ENCODE measurements at places on chromosomes 13 and 19. TPM values are rescaled to one million over a fixed set of nuclear protein-coding genes. Genes with fewer than 3 reads are reported as not detected.

TMPRSS9 gene
- not detected for total RNA-seq

LAMP1 gene
- total RNA-seq: 229 TPM

PSG7 gene
- 0.45 TPM for total RNA-seq

CGB2 gene
- not detected for total RNA-seq

DNA sequence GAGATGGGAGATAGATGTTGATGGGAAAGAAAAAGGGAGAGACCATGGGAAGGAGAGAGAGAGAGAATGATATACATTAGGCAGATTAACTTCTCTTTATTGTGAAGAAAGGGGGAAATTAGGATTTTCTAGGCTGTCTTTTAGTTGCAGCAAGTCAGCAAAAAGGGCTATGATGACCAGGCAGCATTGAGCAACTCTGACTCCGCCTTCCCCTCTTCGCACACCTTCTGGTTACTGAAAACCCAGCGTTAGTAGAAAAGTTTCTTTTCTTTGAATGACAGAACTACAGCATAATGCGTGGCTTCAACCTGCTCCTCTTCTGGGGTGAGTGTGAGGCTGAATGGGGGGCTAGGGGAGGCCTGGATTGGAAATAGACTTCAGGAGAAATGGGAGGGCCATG lies at the start of gene ADGRE1:
ADGRE1 (plus strand) TSS at position 264 of the 400 bp plus-strand sequence; CDS start at position 294, 30 bp downstream.
- DNase-seq: no peak

GRCh38 chr19:1651568-1652291 lies 685 bp downstream of the TCF3 start:
- DNase-seq: no peak

DNA sequence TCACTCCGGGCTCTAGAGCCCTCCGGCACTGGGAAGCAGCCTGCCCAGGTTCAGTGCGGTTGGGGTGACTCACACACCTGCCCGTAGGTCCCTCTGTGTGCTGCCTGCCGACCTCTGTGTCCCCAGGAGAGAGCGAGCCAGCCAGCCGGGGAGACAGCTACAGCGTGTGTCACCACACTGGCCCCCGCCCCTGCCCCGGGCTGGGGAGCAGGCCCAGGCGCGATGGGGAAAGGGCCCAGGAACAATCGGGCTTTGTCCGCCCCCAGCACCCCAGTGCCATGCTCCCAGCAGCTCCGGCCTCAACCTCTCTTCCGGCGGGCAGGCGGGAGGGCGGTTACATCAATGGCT lies at the start of gene KLK6:
KLK6 (minus strand) TSS at position 179 of the 348 bp plus-strand sequence. CDS start 1,487 bp downstream, outside the sequence.
- DNase-seq: no peak

GRCh38 chr13:36764957-36765356 lies 54.1 kb upstream of the RFXAP start:
- DNase-seq: no peak

- DNase-seq: no peak
These were observed 48.8 kb downstream of the FRY start for GRCh38 chr13:32080328-32080744.

DNA sequence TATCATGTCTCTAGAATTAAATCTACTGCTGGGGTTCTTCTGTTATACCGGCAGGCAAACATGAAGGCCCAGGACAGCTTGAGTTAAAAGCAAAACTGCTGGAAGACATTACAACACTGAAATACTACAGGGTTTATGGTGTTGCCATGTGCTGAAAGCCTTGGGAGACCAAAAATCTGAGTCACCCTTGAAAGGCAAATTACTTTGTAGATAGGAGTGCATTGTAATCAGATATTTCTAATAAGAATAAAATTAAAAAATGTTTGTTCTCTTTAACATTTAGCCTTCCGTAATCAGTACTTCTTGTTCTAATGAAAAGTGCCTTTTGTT lies 181.3 kb downstream of the PCDH9 start:
- DNase-seq: no peak

DNA sequence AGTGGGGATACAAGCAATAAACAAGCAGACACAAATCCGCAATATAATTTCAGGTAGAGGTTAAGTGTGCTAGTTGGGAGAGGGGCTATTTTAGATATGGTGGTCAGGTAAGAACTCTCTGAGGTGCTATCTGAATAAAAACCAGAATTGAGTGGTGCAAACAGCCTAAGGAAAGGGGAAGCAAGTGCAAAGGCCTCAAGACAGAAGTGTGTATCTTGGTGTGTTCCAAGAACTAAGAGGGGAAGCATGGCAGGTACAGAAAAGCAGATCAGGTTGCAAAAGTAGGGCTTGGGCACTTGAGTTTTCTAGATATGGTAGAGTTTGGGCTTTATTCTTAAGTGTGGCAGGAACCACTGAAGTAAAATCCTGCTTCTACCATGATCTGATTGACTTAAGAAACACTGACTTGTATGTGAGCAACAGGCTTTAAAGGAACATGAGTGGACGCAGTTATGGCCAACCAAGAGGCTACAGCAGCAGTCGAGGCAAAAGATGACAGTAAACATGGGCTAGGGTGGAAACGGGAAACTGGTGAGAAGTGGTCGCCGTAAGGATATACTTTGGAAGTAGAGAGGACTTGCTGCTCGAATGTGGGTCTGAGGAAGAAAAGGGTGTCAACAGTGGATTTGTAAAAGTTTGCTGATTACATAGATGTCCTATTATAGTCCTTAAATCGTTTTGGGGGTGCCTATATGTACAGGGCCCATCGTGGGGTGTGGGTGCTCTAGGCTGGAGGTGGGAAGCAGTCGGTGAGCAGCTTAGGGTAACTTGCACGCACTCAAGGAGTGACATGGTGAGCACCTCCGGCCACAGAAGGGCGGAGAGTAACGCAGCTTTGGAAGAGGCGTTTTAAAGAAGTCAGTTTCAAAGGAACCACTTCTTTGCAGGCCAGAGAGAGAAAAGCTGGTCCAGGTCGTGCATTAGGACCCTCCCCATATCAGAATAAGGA lies 677 bp downstream of the TGDS start:
- no peak for DNase-seq

DNA sequence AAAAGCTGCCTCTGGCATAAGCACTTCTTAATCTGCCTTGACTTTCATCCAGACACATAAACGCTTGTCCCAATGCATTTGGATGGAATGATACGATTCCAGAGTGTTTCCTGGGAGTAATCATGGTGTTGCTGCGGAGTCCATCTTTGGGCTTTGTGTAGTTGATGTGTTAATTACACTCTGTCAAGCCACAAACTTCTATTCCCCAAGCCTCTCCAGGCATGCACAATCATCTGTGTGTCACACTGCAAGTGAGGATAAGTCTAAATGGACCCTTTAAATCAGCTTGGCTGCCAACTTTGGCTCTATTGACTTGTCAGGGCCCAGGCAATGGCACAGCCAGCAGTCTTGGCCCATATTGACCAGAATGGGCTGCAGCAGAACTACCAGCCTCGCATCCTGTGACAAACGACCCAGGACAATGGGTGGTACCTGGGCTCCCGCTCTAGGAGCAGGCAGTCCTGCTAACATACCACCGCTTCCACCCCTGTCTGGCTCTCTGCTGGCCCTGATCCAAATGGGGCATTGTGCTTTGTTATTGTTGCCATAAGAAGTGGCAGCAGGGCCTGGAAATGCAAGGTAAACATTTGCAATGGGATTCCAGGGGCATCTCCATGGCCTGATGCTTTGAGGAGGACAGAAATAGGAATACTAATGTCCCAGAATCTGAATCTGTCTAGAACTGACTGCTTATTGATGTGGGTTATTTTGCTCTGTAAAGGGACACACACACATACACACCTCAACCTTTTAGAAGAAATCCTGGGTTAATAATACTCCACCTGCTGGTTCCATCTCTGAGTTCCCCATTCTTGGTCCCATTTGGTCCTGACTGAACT lies 127.2 kb downstream of the DNAJC15 start:
- no peak for DNase-seq

- DNase-seq: no peak
These were observed 357.9 kb downstream of the KLF12 start for GRCh38 chr13:73776151-73776785.

- DNase-seq: no peak
These were observed 133.9 kb upstream of the ARGLU1 start for GRCh38 chr13:106701771-106702341.
